ENCODE measurements at places on chromosomes 11 and 22. TPM values are rescaled to one million over a fixed set of nuclear protein-coding genes. Genes with fewer than 3 reads are reported as not detected.

DNA sequence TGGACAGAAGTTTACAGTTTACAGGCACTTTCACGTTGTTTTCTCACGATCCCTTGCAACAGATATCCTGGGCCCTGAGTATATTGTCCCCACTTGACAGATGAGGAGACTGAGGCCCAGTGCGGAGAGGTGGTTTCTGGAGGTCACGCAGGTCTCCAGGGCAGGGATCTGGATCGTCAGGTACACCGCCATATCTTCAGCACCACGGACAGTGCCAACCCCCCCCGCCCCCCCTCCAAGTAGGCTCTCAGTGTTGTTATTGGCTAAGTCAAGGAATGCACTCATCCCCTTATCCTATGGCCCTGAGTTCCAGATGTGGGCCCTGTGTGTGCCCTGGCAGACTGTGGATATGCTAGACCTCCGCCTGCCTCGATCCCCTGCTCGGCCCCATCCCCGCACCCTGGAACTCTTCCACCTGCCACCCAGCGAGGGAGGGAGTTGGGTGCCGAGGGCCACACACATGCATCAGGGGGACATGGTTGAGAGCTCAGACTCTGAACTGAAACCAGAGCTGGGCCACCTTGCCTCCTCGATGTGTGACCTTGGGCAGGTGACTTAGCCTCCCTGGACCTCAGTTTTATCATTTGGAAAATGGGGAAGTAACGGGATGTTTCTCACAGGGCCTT lies 37.5 kb downstream of the MPPED1 start:
- DNase-seq: no peak

DNA sequence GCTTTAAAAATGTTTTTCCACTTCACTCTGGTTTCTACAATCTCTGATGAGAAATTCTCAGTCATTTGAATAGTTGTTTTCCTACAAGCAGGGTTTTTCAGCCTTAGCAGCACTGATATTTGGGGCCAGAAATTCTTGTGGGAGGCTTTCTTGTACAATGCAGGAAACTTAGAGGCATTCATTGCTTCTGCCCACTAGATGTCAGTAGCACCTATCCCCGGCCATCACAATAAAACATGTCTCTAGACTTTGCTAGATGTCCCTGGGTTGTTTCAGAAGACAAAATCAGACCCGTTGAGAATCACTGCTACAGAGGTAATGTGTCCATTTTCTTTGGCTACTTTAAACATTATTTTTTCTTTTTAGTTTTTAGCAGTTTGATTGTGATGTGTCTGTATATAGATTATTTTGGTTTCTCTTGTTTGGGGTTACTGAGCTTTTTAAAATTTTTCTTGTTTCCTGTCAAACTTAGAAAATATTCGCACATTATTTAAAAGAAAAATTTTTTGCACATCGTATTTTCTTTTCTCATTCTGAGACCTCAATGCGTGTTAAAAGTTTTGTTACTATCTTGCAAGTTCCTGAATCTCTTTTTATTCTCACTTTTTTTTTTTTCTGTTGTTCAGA lies 60.8 kb upstream of the CCDC179 start:
- DNase-seq: peak; percentile 8

DNA sequence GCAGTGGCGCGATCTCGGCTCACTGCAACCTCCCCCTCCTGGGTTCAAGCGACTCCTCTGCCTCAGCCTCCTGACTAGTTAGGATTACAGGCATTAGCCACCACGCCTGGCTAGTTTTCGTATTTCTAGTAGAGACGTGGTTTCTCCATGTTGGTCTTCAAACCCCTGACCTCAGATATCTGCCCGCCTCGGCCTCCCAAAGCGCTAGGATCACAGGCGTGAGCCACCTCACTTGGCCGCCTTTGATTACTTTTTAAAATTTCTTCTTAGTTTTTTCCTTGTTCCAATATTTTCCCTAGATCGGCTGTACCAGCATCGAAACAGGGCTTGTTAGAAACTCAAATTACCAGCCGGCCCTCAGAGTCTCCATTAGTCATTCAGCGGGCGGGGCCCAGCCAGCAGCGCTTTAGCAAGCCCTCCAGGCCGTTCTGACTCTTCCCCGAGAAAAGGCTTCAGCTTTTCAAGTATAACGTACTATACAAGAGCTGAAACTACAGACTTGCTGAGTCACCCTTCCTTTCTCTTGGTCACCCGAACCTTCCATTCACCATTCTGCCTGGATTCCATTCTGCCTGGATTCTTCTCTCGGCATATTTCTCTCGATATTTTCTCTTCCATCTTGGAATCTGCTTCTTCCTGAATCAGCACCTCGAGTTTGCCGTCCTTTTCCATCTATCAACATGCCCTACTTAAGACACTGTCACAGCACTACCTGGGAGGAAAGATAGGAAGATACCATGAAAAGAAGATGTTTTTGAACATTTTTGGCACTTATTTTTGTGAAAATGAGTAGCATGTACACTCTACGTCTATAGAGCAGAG lies 6.7 kb upstream of the CAPRIN1 start:
- DNase-seq: no peak

DNA sequence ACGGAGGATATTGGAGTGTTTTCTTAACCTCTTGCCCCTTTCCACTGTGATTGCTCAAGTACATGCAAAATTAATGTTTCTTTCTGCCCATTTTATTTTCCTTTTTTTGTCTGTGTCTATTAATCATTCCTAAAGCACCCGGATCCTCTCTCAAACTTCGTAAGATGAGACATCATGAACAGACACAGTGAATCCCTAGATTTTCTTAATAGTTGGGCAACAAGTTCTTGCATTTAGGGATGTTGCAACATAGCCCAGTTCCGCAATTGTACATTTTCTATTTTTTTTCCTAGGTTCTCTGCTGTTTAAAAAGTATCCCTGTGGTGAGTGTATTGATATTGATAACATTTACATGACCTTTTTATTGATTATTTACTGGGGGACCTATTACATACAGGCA lies 2.9 kb downstream of the FAM111A start:
- DNase-seq: no peak

GRCh38 chr11:103441021-103441420 lies 331.8 kb downstream of the DYNC2H1 start:
- DNase-seq: no peak

GRCh38 chr11:3927129-3927796 lies 71.8 kb downstream of the STIM1 start:
- DNase-seq: no peak

- DNase-seq: no peak
Measured at GRCh38 chr22:23215294-23216241, 35.3 kb downstream of the BCR start.

GRCh38 chr11:295351-296170 lies 3.8 kb downstream of the IFITM5 start:
- no peak for DNase-seq

SORL1 gene
- 170 TPM for total RNA-seq

ESRRA gene
- 14.6 TPM for total RNA-seq

SLC1A2 gene
- total RNA-seq: not detected

PGA3 gene
- not detected for total RNA-seq

All from CD8-positive, alpha-beta T cell (primary cell).